Glutamatergic neuron (in vitro differentiated cells): ENCODE measurements at places on chromosomes 3 and 15. TPM values are rescaled to one million over a fixed set of nuclear protein-coding genes. Genes with fewer than 3 reads are reported as not detected.

DNA sequence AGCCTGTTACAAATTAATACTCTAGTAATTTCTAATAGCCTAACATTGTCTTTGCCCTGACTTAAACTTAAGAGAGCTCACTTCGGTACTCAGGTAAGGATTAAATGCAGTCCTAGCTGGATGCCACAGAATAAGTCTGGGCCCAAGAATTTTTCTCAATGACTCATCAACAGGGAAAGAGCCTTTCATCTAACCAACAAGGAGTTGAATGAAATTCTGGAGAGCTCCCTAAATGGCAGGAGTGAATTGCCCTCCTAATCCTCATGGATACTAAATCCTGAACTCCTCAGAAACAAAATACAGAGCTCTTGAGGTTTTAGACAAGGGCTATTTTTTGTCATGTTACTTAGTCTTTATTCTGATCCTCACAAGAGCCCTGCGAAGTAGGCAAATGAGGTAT is 159.5 kb downstream of the PLCH1 start:
- no peak for DNase-seq

- DNase-seq = no peak
Measured at GRCh38 chr3:16318176-16318575, 53.2 kb downstream of the OXNAD1 start.

GRCh38 chr3:85783291-85783690 is 824.5 kb downstream of the CADM2 start:
- peak; percentile 27 for DNase-seq

TJP1 gene
- total RNA-seq = 129 TPM

TPRG1 gene
- total RNA-seq = 1.3 TPM

DNA sequence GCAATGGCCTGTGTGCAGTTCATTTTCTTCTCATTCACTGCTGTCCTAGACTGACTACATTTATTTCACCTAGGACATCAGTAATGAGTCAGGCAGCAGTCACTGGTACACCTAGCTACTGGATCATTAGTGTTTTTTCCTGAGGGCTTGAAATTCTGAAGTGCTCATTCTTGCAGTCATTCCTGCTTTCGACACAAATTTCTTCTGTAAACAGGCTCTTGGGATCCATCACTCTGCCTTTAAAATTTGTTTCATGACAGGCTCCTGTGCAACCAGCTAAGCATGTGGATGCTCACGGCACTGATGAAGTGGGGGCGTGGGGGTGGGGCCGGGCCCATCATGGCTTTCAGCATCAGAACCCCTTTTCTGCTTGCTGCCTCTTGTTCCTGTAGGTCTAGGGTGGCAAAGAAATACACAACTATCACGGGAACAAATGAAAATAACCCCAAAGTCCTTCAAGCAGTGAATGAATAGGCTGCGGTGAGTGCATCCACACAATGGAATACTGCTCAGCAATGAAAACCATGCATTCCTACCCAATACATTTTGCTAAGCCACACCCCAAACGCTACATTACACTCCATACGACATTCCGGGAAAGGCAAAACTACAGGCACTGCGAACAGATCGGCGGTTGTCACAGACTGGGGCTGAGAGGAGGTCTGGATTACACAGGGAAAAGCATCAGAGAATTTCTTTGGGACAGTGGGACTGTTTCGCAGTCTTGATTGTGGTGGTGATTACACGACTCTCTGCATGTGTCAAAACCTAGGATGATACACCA is 9.3 kb upstream of the MELTF start:
- no peak for DNase-seq

GRCh38 chr3:87607234-87607633 is 330.9 kb upstream of the POU1F1 start:
- DNase-seq = no peak

DNA sequence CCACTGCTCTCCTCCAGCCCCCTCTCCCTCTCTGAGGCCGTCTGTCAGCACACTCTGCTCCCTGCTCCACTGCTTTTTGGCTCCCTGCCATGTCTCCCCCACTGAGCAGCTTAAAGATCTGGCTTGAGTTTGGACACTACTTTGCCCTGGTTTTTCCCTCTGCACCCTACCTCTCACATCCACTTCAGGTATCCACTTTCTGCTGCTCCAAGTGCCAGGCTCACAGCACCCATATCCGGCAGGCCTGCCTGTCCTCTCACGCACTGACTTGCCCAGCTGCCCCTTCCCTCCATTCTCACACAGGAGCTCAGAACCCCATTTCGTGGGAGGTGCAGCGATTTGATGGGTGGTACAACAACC is 3.7 kb downstream of the DUOX1 start:
- no peak for DNase-seq

LMOD3 gene
- not detected for total RNA-seq

HGD gene
- total RNA-seq = not detected

CHRM5 gene
- total RNA-seq = not detected
